Activated T-cell treated with anti-CD3 and anti-CD28 coated beads, Interleukin-2, amount 50 U/mL, for 72 hours (primary cell): ENCODE measurements at places on chromosomes 3 and 15. TPM values are rescaled to one million over a fixed set of nuclear protein-coding genes. Genes with fewer than 3 reads are reported as not detected.

DNA sequence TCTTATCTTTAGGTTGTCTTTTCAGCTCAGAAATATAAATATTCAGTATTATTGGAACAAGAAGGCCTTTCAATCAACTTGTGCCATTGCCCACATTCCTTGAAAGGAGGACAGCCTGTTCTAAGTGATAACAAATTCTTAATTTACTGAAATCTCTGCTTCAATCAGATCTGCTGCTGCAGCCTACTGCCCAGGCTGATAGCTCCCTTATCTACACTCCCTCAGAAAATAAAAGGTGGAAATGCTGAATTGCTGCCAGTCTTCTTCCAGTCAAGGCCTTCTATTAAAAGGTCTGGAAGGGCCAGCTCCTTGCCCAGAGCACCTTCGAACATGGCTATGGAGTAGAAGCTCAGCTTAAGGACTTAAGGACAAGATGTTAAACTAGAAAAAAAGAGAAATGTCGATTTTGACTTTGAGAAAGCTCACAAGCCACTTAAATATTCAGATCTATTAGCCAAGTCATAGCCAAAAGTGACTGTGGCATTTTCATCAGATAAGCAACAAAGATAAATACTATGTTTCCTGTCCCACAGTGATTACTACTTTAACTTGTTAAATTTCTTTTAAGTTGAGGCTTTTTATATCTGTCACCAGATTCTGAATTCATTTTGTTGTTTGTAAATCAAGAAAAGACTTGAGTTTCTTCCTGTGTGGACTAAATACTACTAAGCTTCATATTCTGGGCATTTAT is 480.5 kb upstream of the CBLB start:
- no peak overlapping the region for H3K4me3 ChIP-seq
- peaks cover 34% of the 10 kb centered on the region for H3K4me1 ChIP-seq
- no peak for DNase-seq
- H3K27ac ChIP-seq, result peak overlapping the region; percentile 42
- no peaks in the 10 kb centered on the region for H3K36me3 ChIP-seq

- no peak for DNase-seq
- no peaks in the 10 kb centered on the region for H3K27me3 ChIP-seq
- no peak overlapping the region for H3K4me3 ChIP-seq
- no peak overlapping the region for H3K27ac ChIP-seq
- no peaks in the 10 kb centered on the region for H3K4me1 ChIP-seq
Measured at GRCh38 chr3:164848923-164849322, 229.4 kb downstream of the SI start.

GRCh38 chr3:192935441-192935840 is 17.8 kb upstream of the MB21D2 start:
- no peak for DNase-seq
- H3K27ac ChIP-seq, result no peak overlapping the region
- H3K36me3 ChIP-seq, result peaks cover 1% of the 10 kb centered on the region
- H3K4me3 ChIP-seq, result no peak overlapping the region
- H3K27me3 ChIP-seq, result no peaks in the 10 kb centered on the region

DNA sequence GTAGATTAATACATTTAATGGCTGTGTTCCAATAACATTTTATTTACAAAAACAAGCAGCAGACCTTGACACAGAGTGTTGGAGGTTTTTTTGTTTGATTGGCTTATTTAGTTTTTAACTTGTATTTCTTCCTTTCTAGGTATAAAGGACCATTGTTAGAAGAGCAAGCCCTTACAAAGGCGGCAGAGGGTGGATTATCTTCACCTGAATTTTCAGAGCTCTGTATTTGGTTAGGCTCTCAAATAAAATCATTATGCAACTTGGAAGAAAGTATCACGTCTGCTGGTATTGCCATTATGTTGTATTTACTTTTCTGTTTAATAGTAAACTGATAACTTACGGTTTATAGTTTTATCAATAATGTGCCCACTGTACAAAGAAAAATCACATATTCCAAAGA is 10.0 kb downstream of the FAM98B start:
- H3K4me3 ChIP-seq, result no peak overlapping the region
- no peak overlapping the region for H3K27ac ChIP-seq
- H3K36me3 ChIP-seq, result no peaks in the 10 kb centered on the region
- DNase-seq, result no peak
- H3K4me1 ChIP-seq, result peaks cover 30% of the 10 kb centered on the region
- no peaks in the 10 kb centered on the region for H3K27me3 ChIP-seq

- H3K4me1 ChIP-seq, result no peaks in the 10 kb centered on the region
- H3K36me3 ChIP-seq, result no peaks in the 10 kb centered on the region
- H3K27me3 ChIP-seq, result no peaks in the 10 kb centered on the region
- H3K27ac ChIP-seq, result no peak overlapping the region
Measured at GRCh38 chr3:28280781-28281180, 39.4 kb downstream of the CMC1 start.

GRCh38 chr3:62929771-62930170 is 54.6 kb upstream of the CADPS start:
- H3K4me1 ChIP-seq, result no peaks in the 10 kb centered on the region
- DNase-seq, result no peak
- H3K27ac ChIP-seq, result no peak overlapping the region
- H3K27me3 ChIP-seq, result no peaks in the 10 kb centered on the region
- no peak overlapping the region for H3K4me3 ChIP-seq

DNA sequence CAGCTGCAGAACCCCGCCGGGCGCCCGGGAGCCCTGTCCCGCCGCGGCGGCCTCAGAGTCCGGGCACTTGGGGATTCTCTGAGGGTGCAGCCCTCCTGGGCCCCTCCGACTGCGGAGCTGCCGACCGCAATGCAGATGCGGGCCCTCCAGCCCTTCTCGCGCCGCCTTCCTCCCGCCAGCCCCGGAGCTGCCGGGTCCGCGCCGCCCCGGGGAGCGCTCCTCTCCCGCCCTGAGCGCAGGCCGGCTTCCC is 320 bp upstream of the ACAN start:
- peaks cover 20% of the 10 kb centered on the region for H3K4me1 ChIP-seq
- no peak for DNase-seq
- peak overlapping the region; percentile 80 for H3K4me3 ChIP-seq
- H3K36me3 ChIP-seq, result no peaks in the 10 kb centered on the region
- H3K27me3 ChIP-seq, result peaks cover 78% of the 10 kb centered on the region

- peaks cover 25% of the 10 kb centered on the region for H3K36me3 ChIP-seq
- H3K27me3 ChIP-seq, result no peaks in the 10 kb centered on the region
- no peak for DNase-seq
Measured at GRCh38 chr3:131020122-131020693, 6.4 kb downstream of the ASTE1 start.

DNA sequence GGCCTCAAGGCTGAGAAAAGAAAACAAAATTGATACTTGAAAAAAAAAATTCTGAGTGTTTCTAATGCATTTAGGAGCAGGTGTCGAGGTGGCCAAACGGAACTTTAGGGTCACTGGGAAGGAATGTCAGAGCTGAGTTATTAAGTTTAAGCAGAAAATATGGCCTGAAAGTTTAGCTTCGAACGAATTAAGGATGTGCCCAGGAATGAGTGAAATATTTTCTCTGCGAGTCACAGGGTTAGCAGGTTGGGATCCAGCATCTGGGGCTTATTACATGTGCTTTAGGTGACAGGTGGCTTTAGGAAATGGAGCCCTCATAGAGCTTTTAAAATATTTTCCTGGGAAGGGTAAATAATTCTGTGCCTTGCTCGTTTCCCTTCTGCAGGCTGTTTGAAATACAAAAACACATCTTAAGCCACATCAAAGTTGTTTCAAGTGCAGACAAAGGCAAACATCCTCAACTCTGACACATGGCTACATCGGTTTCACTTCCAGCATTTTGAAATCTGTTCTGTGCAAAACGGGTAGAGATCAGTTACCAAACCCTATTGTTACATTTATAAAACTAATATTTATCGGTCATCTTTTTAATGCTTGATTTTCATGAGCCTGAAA is 143.1 kb upstream of the ARRDC4 start:
- no peaks in the 10 kb centered on the region for H3K27me3 ChIP-seq
- H3K36me3 ChIP-seq, result no peaks in the 10 kb centered on the region
- no peaks in the 10 kb centered on the region for H3K4me1 ChIP-seq
- no peak overlapping the region for H3K27ac ChIP-seq

- H3K27ac ChIP-seq, result no peak overlapping the region
- H3K27me3 ChIP-seq, result no peaks in the 10 kb centered on the region
- H3K36me3 ChIP-seq, result no peaks in the 10 kb centered on the region
- no peaks in the 10 kb centered on the region for H3K4me1 ChIP-seq
Measured at GRCh38 chr3:98809557-98809956, 46.4 kb downstream of the ST3GAL6 start.

- H3K27me3 ChIP-seq, result peaks cover 16% of the 10 kb centered on the region
- no peak for DNase-seq
- H3K36me3 ChIP-seq, result no peaks in the 10 kb centered on the region
- no peak overlapping the region for H3K4me3 ChIP-seq
- no peak overlapping the region for H3K27ac ChIP-seq
- H3K4me1 ChIP-seq, result peaks cover 43% of the 10 kb centered on the region
Measured at GRCh38 chr3:59775761-59776325, 726.0 kb upstream of the CFAP20DC start.

- H3K4me3 ChIP-seq, result peak overlapping the region; percentile 86
- H3K4me1 ChIP-seq, result peaks cover 48% of the 10 kb centered on the region
- H3K27me3 ChIP-seq, result no peaks in the 10 kb centered on the region
- peak; percentile 25 for DNase-seq
- no peaks in the 10 kb centered on the region for H3K36me3 ChIP-seq
- peak overlapping the region; percentile 90 for H3K27ac ChIP-seq
Measured at GRCh38 chr3:196192524-196193051, 18.6 kb downstream of the ZDHHC19 start.

DNA sequence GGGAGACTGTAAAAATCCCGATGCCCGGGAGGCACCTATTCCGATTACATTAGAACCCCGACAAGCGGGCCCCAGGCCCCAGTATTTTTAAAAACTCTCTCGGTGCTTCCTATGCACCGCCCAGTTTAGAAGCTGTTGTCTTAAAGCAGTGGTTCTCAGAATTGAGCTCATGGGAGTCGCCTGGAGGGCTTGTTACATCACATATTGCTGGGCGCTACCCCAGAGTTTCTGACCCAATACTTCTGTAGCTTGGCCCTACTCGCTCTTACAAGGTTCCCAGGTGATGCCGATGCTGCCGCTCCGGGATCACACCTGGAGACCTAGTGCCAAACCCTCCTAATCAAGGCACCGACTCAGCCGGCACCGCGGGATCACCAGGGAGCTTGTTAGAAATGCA is 35.2 kb downstream of the CPN2 start:
- H3K4me1 ChIP-seq, result peaks cover 16% of the 10 kb centered on the region
- peaks cover 5% of the 10 kb centered on the region for H3K36me3 ChIP-seq
- H3K27ac ChIP-seq, result no peak overlapping the region
- H3K27me3 ChIP-seq, result peaks cover 71% of the 10 kb centered on the region

DNA sequence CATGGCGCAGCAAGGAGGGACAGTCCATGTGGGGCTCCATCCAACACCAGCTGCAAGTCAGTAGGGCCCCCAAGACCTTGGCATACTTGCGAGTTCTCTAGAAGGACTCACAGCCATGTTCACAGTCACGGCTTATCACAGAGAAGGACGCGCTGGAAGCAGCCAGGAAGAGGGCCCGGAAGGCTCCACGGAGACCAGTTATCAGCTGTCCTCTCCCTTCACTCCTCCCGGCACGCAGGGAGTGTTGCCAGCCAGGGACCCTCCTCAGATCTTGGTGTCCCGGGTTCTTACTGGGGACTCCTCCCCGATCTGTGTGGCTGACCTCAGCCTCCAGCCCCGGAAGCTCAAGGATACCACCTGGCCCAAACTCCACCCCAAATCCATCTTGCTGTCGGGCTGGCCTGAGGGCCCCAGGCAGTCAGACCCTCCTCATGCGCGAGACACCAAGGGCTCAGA is 68.0 kb downstream of the SLTM start:
- H3K36me3 ChIP-seq, result no peaks in the 10 kb centered on the region
- no peak overlapping the region for H3K27ac ChIP-seq
- no peak overlapping the region for H3K4me3 ChIP-seq
- H3K4me1 ChIP-seq, result peaks cover 16% of the 10 kb centered on the region
- DNase-seq, result no peak

DNA sequence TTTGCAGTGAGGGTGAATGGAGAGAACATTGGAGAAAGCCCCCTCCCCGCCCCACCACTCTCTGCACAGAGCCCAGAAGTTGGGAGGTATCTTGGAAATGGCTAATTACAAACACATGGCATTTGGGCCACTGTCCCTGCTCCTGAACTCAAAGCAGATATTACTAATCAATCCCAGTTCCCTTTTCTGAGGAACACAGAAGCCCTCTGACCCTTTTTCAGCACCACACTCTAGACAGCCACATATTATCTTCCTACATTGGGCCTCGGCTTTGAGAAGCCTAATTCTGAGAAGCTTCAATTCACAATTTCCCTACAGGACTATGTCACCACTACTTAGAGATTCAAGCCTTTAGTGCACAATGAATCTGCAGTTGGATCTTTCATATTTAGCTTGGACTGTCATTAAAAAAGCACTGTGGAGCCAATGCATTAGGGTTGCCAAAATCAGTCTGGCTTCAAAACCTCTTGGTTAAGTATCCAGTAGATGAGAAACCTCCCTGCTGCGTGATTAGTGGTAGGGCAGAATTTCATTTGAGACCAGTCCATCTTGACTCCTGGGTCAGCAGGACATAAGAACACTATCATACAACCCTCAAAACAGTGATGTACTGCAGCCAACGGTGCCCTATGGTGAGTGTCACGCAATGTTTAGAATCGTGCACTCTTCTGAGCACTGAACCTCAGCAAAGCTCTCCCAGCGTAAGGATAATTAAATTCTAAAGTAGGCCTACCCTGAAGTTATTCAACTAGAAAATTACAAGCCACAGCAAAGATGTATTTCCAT is 26.1 kb downstream of the MGLL start:
- no peak for DNase-seq
- peaks cover 12% of the 10 kb centered on the region for H3K4me1 ChIP-seq
- H3K4me3 ChIP-seq, result no peak overlapping the region
- H3K27me3 ChIP-seq, result peaks cover 18% of the 10 kb centered on the region
- no peak overlapping the region for H3K27ac ChIP-seq
- H3K36me3 ChIP-seq, result no peaks in the 10 kb centered on the region

- H3K27me3 ChIP-seq, result peaks cover 40% of the 10 kb centered on the region
- H3K4me3 ChIP-seq, result no peak overlapping the region
- no peak overlapping the region for H3K27ac ChIP-seq
- no peak for DNase-seq
- H3K4me1 ChIP-seq, result no peaks in the 10 kb centered on the region
Measured at GRCh38 chr3:127501177-127501576, 89.4 kb downstream of the TPRA1 start.

DNA sequence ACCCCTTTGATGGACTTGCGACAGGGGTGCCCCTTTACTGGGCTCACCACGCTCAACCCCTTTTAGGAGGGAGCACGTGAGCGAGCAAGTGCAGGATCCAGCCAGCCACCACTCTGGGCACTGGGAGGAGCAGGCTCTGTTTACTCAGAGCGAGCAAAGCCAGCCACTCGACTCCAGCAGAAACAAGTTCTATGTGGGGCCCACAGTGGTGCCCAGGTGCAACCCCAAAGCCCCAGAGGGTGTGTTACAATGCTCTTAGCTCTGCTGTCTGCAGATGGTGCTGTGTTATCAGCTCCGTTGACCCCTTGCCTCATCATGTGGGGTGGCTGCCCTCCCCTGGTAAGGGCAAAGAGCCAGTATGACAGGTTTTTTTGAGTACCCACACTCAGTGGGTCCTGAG is 120.3 kb upstream of the SUCLG2 start:
- H3K4me3 ChIP-seq, result no peak overlapping the region
- no peaks in the 10 kb centered on the region for H3K27me3 ChIP-seq
- no peak overlapping the region for H3K27ac ChIP-seq
- no peaks in the 10 kb centered on the region for H3K4me1 ChIP-seq
- peaks cover 14% of the 10 kb centered on the region for H3K36me3 ChIP-seq
- no peak for DNase-seq

AQP9 gene
- 0.36 TPM for total RNA-seq

MYRIP gene
- not detected for total RNA-seq

SV2B gene
- total RNA-seq, result 0.17 TPM

MESP2 gene
- total RNA-seq, result not detected

SMC4 gene
- 206 TPM for total RNA-seq

SERINC4 gene
- 0.14 TPM for total RNA-seq

GOLGA8T gene
- 0.19 TPM for total RNA-seq

AGBL1 gene
- total RNA-seq, result not detected

TRPM1 gene
- total RNA-seq, result not detected

ZNF385D gene
- total RNA-seq, result not detected

DNAH12 gene
- 0.26 TPM for total RNA-seq
